ENCODE measurements at places on chromosomes 12 and 14.

DNA sequence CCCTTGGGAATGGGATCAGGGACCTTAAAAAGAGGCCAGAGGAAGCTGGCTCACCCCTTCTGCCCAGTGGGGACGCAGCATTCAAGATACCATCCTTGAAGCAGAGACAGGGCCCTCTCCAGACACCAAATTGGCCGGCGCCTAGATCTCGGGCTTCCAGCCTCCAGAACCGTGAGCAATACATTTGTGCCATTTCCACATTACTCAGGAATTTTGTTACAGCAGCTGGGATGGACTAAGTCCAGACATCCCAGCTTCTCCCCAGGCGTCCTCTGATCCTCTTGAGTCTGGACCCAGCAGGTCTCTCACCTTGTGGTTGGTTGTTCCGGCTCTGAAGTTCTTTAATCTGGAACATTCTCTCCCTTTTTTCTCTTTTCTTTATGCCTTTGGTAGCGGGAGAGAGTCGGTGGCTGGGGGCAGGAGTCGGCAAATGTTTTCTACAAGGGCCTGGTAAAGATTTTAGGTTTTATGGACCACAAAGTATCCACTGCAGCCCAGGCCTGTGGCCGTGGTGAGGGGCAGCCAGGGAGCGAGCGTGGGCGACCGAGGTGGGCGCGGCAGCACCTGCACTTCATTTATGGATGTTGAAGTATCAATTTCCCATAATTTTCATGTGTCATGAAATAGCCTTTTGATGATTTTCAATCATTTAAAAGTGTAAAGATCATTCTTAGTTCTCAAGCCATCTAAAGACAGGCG is 4.8 kb downstream of the CEP170B start:
- DNase-seq, result no peak

DNA sequence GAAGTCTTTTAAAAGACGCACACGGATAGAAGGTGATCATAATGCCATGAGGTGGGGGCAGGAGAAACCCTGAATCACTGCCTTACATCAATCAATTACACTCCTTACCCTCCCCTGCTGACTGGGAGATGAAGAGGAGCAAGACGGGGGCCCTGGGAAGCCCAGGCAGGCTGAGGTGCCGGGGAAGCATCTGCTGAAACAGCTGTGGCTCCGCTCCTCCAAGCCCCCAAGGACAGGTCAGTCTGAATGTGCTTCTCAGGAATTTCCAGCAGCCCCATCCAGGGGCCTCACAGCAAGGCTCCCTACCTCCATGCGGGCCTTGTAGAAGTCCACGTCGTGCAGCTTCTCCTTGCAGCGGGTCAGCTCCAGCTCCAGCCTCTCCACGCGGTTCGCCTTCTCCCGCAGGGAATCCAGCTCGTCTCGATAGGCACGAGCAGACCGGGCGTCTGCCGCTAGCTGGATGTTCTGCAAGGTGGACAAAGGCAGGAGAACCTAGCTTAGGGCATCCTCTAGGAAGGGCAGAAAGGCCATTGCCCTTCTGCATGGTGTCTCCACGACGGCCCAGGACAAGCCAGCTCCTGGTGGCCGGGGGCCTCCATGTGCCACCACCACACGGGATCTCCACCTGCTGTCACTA is 79.8 kb downstream of the CCDC88C start:
- no peak for DNase-seq

GRCh38 chr14:75096959-75097358 is 27.5 kb downstream of the ZC2HC1C start:
- no peak for DNase-seq

DNA sequence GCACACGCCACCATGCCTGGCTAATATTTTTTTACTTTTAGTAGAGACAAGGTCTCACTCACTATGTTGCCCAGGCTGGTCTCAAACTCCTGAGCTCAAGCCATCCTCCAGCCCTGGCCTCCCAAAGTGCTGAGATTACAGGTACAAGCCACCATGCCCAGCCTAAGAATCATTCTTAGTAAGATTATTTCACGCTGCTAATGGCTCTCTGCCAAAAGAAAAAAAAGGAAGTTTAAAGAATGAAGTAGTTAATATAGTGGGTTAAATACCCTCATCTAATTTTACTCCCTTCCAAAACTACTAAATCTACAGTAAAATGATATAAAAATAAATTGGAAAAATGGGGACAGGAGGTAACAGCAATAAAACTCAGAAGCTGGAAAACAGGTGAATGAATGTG is 2.6 kb downstream of the ETFRF1 start:
- peak; percentile 26 for DNase-seq

DNA sequence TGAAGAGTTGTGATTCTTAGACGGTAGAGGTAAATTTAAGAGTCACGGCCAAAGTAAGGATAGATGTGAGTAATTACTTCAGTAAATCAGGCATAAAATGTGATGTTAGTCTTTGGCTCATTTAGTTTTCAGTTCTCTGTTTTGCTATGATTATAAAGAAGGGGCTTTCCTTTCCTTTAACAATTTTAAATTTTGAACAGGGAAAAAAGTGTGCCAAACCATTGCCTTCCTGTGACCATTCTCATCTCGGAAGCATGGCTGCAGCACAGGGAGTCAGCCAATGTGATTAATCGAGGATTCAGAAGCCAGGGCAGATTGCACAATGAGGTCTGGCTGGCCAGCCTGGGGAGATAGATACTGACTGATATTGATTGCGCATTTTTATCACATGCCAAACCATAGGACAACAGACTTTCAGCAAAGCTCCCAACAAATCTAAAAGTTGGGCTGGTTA is 480.2 kb upstream of the PRICKLE1 start:
- DNase-seq, result no peak

GRCh38 chr12:41327096-41327895 is 139.2 kb downstream of the PDZRN4 start:
- no peak for DNase-seq

GRCh38 chr12:116727891-116728290 is 10.0 kb downstream of the SPRING1 start:
- no peak for DNase-seq

DNA sequence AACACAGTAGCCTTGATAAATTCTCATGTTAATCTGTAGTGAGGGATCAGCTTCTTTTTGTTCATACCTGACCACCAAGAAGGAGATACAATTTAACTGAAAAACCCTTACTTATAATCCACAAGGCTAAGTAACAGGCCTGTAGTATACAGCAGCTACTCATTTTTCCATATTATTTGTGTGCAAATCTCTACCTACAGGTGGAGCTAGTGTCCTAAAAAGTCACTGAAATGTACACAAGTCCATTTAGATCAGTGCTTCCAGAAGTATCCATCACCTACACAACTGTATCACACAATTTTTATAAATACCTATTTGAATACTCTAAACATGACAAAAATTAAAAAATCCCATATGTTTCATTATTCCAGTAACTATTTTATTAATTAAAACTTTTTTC is 173.2 kb downstream of the SLC35F4 start:
- DNase-seq, result peak; percentile 14

DNA sequence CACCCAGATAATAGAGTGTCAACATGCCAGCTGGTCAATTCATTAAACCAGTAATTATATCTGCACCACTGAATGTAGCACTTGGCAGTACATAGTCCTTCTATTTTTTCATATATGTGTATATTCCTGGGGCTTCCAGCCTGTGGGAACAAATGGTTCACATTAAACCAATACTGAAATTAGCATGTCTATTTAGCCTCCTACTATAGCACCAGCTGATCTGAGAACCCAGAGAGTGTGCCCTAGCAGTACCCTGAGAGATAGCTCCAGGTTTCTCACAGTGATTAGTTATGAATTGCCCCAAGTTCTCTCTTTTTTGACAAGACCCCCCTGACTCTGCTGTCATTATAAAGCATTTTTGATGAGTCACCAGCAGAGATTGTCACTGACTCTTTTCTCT is 1097.3 kb upstream of the FLRT2 start:
- DNase-seq, result no peak

DNA sequence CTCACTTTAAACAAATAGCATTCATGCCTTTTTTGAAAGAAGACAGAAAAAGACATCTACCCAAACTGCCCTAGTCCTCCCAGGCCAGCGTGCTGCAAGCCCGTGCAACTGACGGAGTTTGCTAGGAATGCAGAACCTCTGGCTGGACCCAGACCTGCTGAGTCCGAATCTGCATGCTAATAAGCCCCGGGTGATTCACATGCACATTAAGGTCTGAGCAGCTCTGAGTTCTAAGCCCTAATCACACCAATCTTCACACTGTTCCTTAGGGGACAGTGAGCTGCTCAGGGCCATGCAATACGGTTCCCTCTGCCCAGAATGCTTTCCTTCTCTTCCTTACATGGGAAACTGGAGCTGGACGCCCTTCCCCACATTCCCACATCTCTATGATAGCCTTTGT is 25.2 kb downstream of the HAL start:
- no peak for DNase-seq

- no peak for DNase-seq
Observed at GRCh38 chr14:68459480-68460136, 333.3 kb downstream of the ZFP36L1 start.

GRCh38 chr12:33330940-33331339 is 108.7 kb downstream of the SYT10 start:
- DNase-seq, result no peak

DNA sequence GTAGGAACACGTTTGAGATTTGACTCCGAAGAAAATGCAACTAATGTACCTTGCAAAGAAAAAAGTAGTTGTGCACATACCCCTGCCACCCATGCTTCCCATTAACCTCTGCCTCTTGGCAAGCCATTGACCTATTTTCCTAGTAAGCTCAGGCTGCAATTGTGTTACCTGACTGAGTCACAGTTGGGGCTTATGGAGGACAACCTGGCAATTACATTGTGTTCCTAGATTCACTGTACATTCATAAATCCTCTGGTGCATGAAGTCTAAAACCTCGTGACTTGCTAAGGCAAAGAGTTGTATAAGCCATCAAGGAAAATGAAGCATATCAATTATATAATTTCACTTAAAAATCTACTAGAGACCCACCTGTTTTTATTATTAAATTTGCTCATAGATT is 62.0 kb upstream of the DUSP6 start:
- DNase-seq, result no peak

DNA sequence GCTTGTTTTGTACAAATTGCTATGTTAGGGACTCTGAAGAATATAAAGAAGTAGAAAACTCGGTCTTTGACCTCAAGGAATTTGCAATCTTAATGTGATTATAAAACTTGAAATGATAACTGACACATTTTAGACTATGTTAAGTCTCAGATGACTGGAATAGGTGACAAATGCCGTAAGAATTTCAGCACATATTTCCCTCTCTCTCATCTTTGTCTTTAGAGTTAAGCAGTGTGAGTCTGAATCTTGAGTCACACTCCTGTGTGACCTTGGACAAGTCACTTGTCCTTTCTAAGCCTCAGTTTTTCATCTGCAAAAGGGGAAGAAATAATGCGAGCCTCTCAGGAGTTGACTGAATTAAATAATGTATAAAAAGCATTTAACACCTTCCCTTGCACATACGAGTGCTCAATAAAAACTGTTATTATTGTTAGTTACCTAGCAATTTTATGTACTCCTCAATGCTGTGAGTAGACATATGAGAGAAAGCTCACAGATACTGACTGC is 103.7 kb downstream of the DYRK2 start:
- DNase-seq, result no peak

- DNase-seq, result no peak
Observed at GRCh38 chr12:5428332-5429221, 3.3 kb upstream of the NTF3 start.

DNA sequence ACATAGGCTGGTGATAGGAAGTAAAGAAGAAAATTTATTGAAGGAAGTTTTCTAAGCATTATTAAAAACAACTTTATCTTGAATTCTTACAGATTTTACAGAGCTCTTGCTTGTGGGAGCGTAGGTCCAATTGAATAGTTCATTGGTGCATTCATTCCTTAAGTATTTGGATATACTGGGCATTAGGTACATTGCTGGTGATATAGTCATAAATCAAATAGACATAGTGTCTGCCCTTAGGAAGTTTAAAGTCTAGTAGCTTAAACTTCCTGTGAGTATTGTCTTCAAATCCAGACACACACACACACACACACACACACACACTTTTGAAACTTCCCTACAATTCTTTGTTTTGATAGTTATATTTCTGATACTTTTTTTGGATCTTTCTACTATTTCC is 226.7 kb downstream of the FUT8 start:
- DNase-seq, result no peak

- DNase-seq, result no peak
Observed at GRCh38 chr14:72830786-72831594, 62.9 kb downstream of the DPF3 start.

GRCh38 chr12:40286583-40286982 is 61.8 kb downstream of the LRRK2 start:
- no peak for DNase-seq

DNA sequence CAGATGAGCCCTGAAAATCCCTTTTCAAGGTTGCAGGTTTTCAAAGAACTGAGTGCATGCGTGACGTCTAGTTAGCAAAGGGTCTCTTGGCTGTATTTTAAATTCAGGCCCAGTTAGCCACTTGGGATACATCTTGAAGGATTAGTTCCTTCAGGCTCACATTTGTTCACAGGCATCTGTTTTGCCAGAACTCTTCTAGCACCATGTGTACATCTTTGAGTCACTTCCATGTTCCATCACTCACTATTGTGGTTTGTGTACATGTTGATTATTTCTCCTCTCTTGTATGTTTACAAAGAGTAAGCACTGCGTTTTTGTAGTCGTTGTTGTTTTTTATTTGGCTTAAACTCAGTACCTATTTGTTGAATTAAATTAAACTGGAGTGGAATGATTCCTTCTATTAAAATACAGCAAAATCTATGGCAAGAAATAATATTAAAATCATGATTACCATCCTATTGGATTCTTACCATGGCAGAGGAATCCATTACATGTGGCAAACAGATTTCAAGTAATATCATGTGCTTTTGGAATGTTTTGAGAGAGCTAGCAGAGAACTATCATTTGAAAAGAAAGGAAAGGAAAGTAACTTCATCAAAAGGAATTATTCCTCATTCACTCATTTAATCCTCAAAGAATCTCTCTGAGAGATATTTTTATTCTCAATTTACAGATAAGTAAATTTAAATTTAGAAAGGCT is 438.9 kb upstream of the FAR2 start:
- DNase-seq, result no peak

GRCh38 chr12:69354556-69355187 is 4.9 kb upstream of the YEATS4 start:
- peak; percentile 50 for DNase-seq

DNA sequence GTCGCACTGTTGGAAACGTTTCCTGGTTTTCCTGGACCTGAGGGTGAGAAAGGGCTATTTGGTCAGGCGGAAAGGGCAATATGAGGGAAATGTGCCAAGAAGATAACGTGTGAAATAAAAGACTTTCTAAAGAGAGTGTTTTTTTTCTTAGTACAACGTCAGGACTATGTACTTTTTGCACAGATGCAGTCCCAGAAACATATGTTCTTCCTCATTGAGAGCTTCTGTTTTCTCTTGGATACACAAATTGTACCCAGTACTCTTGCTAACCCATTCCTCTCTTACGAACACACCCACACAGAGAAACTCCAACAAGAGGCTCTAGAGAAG is 669 bp upstream of the PKP2 start:
- DNase-seq, result no peak

DNA sequence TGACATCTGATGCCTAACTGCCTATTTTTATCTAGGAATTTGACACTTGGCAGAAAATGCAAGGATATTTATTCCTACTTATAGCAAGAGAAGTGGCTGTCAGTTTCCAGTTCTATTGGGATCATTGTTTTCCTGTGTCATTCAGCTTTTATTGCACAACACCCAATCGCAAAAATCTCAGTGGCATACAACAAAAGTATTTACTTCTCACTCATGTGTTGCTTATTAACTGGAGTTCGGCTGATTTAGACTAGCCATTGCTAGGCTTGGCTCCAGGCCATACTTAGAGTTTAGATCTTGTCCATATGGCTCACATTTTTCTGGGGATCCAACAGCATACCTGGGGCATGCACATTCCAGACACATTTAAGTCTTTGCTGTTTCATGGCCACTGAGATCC is 218.6 kb upstream of the SYT1 start:
- no peak for DNase-seq
